Adrenal gland (tissue), 19 donors: ENCODE measurements at places on chromosomes 1 and 21. TPM values are rescaled to one million over a fixed set of nuclear protein-coding genes. Genes with fewer than 3 reads are reported as not detected.
A peak's percentile ranks its signal among the peaks of the same experiment; 100 is the strongest.

DNA sequence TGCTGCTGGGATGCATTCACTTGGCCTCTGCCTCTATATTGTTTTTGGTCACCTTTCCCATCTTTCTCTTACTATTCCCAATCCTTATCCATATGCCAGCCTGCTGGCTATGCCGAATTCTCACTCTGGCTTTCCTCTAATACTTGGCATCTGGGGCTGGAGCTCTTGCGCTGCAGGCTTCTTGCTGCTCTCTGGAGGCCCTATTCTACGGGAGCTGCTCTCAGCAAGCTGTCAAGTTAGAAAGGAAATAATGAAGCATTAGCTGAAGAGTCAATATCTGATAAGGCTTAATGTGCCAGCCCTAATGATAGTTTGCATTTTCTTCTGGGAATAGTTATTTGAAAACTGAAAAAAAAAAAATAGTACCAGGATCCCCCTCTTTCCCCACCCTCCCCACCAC, 125.3 kb upstream of the CYYR1 start:
- no peaks in the 10 kb centered on the region for H3K4me1 ChIP-seq
- no peak overlapping the region for H3K4me3 ChIP-seq
- no peaks in the 10 kb centered on the region for H3K36me3 ChIP-seq
- DNase-seq, result no peak

DNA sequence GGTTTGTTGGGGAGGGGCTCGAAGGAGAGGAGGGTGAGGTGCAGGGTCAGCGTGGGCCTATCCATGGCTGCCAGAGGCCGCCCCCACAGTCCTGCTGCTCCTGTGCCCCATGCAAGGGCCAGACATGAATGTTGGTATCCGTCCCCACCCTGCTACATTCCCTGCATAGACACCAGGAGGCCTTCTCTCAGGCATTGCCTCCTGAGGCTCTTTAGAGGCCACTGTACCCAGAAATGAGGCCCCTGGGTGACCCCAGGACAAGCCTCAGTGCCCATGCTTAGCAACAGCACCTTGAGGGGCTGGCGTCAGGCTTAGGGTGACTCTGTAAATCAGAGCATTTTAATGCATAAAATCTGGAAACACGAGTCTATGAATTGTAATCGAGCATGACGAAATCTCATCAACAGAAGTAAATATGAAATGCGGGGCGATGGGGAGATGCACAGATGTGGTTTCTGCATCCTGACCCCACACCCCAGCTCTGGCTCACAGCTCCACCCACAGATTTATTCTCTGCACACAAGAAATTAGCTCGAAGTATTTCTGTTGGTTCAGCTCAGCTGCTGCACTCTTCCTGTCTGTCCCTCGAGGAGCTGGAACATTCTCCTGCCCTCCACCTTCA, 124.0 kb upstream of the CSF3R start:
- H3K27ac ChIP-seq, result no peak overlapping the region
- H3K4me1 ChIP-seq, result no peaks in the 10 kb centered on the region
- H3K4me3 ChIP-seq, result no peak overlapping the region
- no peaks in the 10 kb centered on the region for H3K27me3 ChIP-seq

The LRRC71 gene
- total RNA-seq, result 0.11 TPM

GRCh38 chr1:18197299-18197698, 89.7 kb downstream of the IGSF21 start:
- H3K27me3 ChIP-seq, result peaks cover 3% of the 10 kb centered on the region
- no peak overlapping the region for H3K4me3 ChIP-seq
- no peaks in the 10 kb centered on the region for H3K4me1 ChIP-seq
- DNase-seq, result no peak

DNA sequence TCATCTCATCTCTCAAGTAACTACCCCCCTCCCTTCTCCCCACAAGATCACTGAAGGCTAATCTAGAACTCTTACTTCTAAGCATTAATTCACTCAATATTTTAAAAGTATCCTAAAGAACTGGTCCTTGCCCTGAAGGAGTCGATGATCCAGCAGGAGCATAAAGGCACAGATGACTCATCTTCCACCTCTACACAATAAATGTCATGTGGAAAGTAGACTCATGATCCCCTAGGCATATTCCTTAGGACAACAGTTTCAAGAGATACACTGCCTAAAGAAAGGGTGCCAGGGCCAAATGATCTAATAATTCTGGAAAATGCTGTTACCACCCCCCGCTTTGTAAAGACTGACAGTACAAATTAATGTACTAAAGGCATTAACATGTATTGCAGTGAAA, 85.8 kb upstream of the DIRAS3 start:
- no peak overlapping the region for H3K27ac ChIP-seq
- H3K4me3 ChIP-seq, result no peak overlapping the region

The CELA2A gene
- 6.6 TPM for total RNA-seq

DNA sequence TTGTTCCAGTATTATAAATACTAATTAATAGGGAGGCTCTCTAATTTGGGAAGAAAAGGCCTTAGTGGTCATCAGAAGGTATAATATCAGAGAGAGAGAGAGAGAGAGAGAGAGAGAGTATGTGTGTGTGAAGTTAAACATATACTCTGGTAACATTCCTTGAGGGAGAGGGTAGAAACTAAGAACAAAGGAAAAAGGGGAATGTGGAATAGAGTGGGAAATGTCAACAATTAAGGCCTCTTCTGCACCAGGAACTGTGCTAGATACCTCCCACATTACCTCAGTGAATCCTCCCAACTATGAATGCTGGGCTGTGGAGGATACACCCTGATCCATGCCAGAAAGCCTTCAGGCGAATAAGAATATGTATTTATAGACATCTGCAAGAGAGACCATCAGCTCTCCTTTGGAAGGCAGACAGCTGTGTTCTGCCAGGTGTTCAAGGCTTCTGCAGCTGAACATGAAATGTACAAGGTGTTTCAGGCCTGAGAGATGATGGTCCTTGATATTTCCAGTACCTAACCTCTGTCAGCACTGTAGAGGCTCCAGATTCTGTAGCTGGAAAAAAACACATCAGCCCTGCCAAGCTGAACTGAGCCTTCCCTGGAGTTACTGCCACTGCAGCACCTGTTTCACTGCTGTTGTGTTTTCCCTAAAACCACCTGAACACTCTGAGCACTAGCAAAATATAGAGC, 29.1 kb downstream of the TBX15 start:
- no peaks in the 10 kb centered on the region for H3K4me1 ChIP-seq
- H3K27me3 ChIP-seq, result no peaks in the 10 kb centered on the region
- H3K36me3 ChIP-seq, result no peaks in the 10 kb centered on the region
- H3K4me3 ChIP-seq, result no peak overlapping the region
- no peak for DNase-seq
- no peak overlapping the region for H3K27ac ChIP-seq

The PPIAL4G gene
- 0.06 TPM for total RNA-seq

DNA sequence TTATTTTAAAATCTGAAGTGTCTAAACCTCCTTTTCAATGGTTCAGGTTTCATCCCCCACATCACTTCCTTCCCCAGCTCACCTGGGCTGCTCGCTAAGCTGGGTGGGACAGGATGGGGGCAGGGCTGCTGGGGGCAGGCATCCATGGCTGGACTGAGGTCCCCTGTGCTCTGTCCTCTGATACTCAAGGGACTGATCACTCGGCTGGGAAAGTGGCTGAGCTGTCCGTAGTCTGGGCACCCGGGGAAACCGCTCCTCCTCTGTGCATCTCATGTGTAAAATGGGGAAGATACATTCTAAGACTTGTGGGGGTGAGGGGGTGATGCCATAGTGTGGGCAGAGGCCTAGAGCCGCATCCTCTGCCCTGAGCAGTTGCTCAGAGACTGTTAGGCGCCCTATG, 411.2 kb downstream of the MATN1 start:
- no peaks in the 10 kb centered on the region for H3K36me3 ChIP-seq
- H3K27ac ChIP-seq, result no peak overlapping the region
- DNase-seq, result no peak
- H3K27me3 ChIP-seq, result no peaks in the 10 kb centered on the region
- H3K4me3 ChIP-seq, result no peak overlapping the region

The BMP8B gene
- 0.13 TPM for total RNA-seq

DNA sequence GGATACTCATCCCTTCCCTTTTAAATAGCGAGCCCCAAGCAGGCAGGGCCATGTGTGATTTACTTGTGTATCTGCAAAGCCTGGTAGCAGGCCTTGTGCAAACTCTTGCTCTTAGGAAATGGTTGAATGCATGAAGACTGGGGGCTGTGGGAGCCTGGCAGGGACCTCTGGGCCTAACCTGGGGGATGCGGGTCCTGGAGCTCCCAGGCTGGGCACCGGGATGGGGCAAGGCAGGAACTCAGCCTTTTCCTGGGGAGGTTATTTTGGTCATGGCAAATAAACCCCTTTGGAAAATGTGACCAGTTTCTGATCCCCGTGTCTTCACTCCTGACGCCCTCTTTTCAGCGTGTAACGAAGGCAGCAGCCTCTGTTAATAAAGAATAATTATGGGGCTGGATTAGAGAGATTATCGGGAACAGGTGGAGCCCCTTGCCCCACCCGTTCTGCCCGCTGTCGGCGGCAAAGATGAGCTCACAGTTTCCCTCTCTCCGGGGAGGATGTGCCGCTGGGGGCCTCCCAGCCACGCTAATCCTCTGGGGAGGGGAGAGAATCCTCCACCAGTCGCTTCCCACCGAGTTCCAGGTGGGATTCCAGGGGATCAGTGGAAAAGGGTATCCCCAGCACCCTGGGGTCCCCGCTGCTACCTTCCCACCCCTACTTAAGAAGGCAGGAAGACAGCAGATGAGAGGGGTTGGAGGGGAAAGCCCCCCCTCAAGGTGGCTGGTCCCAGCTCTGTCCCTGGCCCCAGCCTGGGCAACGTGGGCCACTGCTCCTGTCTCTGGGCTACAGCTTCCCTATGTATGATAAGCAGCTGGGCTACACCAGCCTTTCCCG, 69.7 kb upstream of the WNT4 start:
- no peaks in the 10 kb centered on the region for H3K27me3 ChIP-seq
- H3K27ac ChIP-seq, result no peak overlapping the region
- no peak for DNase-seq
- no peak overlapping the region for H3K4me3 ChIP-seq

- no peak for DNase-seq
- peaks cover 11% of the 10 kb centered on the region for H3K27me3 ChIP-seq
- peaks cover 5% of the 10 kb centered on the region for H3K4me1 ChIP-seq
- H3K36me3 ChIP-seq, result no peaks in the 10 kb centered on the region
- H3K27ac ChIP-seq, result no peak within 1 kb of the TSS
- H3K4me3 ChIP-seq, result no peak within 1 kb of the TSS
Observed at GRCh38 chr1:228207851-228208821, at the start of gene OBSCN. Gene OBSCN, plus strand, starts transcription at chr1:228208044. Its CDS starts 3,740 bp downstream, at chr1:228211784.

The AMPD1 gene
- not detected for total RNA-seq

The TGFBR3 gene
- 167 TPM for total RNA-seq

- DNase-seq, result peak; percentile 65
- no peaks in the 10 kb centered on the region for H3K27me3 ChIP-seq
- H3K4me3 ChIP-seq, result no peak overlapping the region
- no peaks in the 10 kb centered on the region for H3K4me1 ChIP-seq
- H3K36me3 ChIP-seq, result no peaks in the 10 kb centered on the region
Observed at GRCh38 chr1:111769517-111770146, 13.9 kb downstream of the DDX20 start.

The CYP4A11 gene
- total RNA-seq, result not detected

DNA sequence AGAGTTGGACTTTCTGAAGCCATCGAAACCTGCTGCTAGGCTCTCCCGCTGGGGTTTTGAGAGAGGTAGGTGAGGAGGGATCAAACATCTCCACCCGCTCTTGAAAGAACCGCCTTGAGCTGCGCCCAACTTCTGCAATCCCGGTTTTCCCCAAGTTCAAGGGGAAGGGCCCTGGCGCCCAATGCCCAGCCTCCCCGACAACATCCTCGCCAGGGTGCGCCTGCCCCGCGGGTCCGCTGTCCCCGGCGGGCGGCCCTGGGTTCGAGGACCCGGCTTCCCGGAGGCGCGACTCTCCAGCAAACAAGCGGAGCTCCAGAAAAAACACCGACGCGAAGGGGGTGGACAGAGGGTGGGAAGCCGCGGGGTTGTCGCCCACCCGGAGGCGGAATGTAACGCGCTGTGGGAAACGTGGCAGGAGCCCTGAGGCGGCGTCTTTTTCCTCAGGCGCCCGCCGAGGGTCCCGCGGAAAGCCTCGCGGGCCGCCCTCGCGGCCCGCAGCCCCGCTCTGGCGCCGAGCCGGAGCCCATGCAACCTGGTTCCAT, 607 bp downstream of the BTG3 start:
- H3K4me3 ChIP-seq, result peak overlapping the region; percentile 85
- H3K27me3 ChIP-seq, result no peaks in the 10 kb centered on the region
- H3K27ac ChIP-seq, result peak overlapping the region; percentile 89
- H3K36me3 ChIP-seq, result no peaks in the 10 kb centered on the region
- DNase-seq, result peak; percentile 54
- H3K4me1 ChIP-seq, result peaks cover 9% of the 10 kb centered on the region

The RPE65 gene
- total RNA-seq, result 0.06 TPM

- H3K36me3 ChIP-seq, result no peaks in the 10 kb centered on the region
- DNase-seq, result no peak
- no peak overlapping the region for H3K4me3 ChIP-seq
- no peaks in the 10 kb centered on the region for H3K27me3 ChIP-seq
- H3K4me1 ChIP-seq, result peaks cover 3% of the 10 kb centered on the region
- no peak overlapping the region for H3K27ac ChIP-seq
Observed at GRCh38 chr21:45323487-45324311, 36.0 kb upstream of the POFUT2 start.

The RPS27 gene
- 1,320 TPM for total RNA-seq

The RIPPLY3 gene
- 0.18 TPM for total RNA-seq

The MSH4 gene
- total RNA-seq, result 0.27 TPM

The SEMA6C gene
- 6.8 TPM for total RNA-seq

The AXDND1 gene
- total RNA-seq, result 2.2 TPM

DNA sequence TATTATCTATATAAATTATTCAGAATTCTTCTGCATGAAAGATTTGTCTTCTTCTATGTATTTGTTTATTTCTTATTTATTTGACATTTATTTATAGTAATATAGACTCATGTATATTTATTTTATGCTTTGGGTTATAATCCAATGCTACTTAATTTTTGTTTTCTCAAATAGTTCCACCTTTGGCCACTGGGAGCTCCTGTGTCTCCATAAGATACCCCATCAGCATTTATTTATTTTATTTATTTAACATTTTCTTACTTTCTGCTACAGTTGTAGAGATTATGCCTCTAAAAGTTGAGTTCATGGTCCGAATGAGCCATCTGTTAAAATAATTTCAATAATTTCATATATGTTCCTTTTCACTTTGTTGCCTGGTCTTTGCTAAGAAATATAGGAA, 289.4 kb downstream of the ADGRL2 start:
- DNase-seq, result no peak
- no peak overlapping the region for H3K27ac ChIP-seq
- H3K27me3 ChIP-seq, result no peaks in the 10 kb centered on the region
- no peaks in the 10 kb centered on the region for H3K36me3 ChIP-seq

DNA sequence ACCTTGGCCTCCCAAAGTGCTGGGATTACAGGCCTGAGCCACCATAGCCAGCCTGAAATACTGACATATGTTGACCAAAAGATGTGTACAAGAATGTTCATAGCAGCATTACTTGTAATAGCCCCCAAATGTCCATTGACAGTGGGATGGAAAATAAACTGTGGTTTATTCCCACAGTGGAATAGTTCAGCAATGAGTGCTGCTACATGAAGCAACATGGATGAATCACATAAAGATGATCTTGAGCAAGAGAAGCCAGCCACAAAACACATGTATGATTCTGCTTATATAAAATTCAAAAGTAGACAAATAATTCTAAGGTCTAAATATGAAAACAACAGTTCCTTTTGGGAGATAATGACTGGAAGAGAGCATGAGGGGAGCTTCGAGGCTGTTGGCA, 9.1 kb upstream of the CREG1 start:
- no peak for DNase-seq
- H3K4me1 ChIP-seq, result peaks cover 4% of the 10 kb centered on the region
- H3K4me3 ChIP-seq, result no peak overlapping the region
- H3K36me3 ChIP-seq, result no peaks in the 10 kb centered on the region
- H3K27ac ChIP-seq, result no peak overlapping the region
- H3K27me3 ChIP-seq, result no peaks in the 10 kb centered on the region

The S100A2 gene
- 0.31 TPM for total RNA-seq
